Large intestine (tissue), 12 donors: ENCODE measurements at places on chromosomes 5 and 9. TPM values are rescaled to one million over a fixed set of nuclear protein-coding genes. Genes with fewer than 3 reads are reported as not detected.

- DNase-seq: no peak
These were observed 20.4 kb downstream of the PDE8B start for GRCh38 chr5:77230727-77231470.

GRCh38 chr5:36691696-36692371 lies 85.4 kb downstream of the SLC1A3 start:
- no peak for DNase-seq

GRCh38 chr5:138884554-138884953 lies 9.4 kb upstream of the LRRTM2 start:
- DNase-seq: no peak

GRCh38 chr5:152900332-152900731 lies 495.3 kb upstream of the NMUR2 start:
- no peak for DNase-seq

DNA sequence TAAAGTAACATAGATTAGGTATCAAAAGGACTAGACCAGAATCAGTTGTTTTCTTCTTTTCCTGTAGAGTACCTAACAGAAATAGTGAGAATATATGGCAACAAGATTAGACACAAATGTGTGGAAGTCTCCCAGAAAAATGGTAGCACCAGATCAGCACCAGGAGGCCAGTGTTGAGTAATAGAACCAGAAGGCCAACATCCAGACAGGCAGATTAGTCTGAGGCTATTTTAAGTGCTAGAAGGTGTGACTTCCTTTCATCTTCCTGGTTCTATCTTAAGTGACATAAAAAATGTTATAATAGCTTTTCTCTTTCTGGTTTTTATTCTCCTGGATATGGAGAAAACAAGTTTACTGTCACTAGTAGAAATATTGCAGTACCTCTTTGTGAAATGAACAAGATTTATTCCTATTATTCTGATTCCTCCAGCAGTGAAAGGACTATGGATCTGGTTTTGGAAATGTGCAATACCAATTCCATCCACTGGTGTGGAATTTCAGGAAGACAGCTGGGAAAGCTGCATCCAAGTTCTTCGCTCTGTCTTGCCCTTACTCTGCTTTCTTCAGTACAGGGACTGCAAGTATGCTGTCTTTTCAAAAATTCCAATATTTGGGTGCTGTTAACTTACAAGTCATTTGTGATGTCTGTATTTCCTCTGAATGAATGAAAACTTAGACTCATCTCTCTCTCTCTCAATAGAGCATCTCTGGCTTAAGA lies 39.1 kb downstream of the SHLD3 start:
- no peak for DNase-seq

DNA sequence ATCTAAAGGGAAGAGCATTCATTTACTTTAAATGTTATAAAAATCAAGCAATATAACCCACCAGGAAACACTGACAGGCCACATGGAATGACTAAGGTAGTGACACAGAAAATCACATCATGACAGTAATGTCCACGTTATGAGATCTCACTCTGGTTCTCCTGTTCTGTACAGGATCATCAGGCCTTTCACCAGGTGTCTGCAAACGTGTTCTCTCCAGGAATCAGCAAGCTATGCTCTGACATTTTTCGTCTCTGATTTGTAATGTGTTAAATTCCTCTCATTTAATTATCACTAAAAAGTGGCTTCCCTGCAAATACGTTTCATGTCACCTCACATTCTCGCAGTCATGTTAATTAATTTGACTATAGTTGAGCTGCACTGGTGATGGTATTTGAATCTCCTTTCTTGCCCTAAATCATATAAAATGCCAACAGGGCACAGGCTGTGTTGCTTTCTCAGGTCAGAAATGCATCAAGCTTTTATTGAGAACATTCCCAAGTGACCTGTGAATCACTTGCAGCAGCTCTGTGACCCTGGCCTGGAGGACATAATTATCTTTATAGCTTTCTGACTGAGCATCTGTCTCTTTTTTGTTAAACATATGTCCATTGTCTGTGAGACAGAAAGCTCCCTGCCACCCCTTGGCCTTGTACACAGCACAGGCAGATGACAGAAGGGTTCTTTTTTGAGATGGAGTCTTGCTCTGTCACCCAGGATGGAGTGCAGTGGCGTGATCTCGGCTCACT lies 196.2 kb downstream of the DIRAS2 start:
- no peak for DNase-seq

- DNase-seq: no peak
These were observed 616 bp downstream of the RNF130 start for GRCh38 chr5:180070756-180071530.

- no peak for DNase-seq
These were observed 62.1 kb upstream of the SPDL1 start for GRCh38 chr5:169521366-169521983.

DNA sequence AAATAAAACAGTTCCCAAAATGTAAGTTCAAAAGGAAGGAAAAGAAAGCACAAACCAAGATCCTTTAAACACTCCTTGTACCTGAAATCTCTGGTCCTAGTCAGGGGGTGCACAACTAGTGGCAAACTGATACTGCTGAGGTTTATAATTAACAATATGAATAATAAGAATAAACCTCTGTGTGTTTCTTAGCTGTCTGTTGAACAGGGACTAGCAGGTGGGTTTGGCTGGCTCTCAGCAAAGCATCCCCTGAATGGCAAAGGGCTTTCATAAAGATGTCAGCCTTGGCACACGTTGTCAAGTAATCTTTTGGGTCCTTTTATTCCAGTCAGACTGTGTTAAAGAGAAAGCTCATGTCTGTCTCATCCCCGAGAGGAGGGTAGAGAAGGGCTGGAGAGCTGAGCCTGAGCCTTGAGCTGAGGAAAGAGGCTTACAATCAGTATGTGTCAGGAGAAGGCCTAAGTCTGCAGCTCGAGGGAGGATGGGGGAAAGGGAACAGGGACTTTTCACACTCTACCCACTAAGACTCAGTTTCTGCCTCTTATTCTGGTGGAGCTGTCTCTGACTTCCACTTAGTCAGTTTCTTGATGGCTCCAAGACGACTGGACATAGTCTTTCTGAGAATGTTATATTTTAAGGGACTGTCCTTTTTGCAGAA lies 123.0 kb downstream of the GALNT10 start:
- DNase-seq: no peak

DNA sequence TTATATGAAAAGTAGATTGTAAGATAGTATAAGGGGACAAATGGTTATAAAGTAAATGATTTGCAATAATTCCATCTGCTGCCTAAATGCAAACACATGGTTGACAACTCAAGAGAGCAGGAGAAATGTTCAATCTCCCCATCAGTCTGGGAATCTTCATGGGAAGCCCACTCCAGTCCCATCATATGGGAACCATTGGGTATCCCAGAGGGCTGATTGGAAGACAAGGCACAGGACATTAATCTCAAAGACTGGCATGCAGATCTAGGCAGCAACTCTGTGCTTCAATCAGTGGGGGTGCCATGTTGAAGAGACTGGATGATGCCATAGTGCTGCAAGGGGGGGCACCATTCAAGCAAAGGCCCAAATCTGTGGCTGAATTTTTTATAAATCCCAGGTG lies 193.1 kb upstream of the PDE4D start:
- DNase-seq: no peak

DNA sequence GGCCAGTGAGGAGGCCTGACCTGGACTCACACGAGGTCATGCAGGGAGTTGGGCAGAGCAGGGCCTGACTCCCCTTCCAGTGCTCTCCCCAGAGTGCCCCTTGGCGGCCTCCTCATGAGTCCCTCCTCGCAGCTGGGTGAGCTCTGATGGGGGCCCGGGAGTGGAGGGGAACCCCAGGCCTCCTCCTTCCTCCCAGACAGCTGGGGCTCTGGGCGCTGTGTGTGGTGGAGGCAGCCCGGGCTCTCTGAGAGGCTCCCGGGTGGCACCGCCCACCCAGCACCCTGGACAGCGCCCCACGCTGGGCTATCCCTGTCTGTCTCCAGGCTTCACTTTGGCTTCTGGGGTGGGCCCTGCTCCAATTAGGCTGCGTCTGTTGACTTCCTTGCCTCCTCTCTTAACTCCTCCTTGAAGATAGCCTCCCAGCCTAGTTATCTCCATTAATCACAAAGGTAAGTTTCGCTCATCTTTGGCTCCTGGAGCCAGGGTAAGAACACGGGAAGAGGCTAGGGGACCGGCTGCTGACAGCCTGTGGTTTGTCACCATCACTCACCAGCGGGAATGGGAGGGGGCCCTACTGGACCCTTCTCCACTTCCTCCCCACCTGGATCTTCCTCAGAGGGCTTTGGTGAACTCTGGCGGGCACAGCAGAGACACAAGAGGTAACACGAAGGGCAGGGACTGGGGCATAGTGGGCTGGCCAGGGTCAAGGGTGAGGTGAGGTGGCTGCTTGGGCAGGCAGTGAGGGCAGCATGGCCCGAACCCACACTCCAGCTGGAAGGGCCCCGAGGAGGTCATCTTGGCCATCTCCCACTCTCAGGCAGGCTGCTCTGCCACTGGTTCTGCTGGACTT lies 13.1 kb downstream of the PSD2 start:
- peak; percentile 21 for DNase-seq

The ZNF608 gene
- polyA plus RNA-seq: 44.2 TPM

The SLC23A1 gene
- polyA plus RNA-seq: 49.8 TPM

The BHMT2 gene
- polyA plus RNA-seq: 2.8 TPM

The INSL4 gene
- polyA plus RNA-seq: not detected

The GLRA1 gene
- polyA plus RNA-seq: 0.03 TPM

The PAXX gene
- 38.9 TPM for polyA plus RNA-seq

The FAM153A gene
- polyA plus RNA-seq: 0.58 TPM
